Thoracic aorta (tissue), 2 donors: ENCODE measurements at places on chromosomes 16 and 17.

- no peak for DNase-seq
These were observed 219.6 kb upstream of the TNRC6C start for GRCh38 chr17:77738751-77739531.

DNA sequence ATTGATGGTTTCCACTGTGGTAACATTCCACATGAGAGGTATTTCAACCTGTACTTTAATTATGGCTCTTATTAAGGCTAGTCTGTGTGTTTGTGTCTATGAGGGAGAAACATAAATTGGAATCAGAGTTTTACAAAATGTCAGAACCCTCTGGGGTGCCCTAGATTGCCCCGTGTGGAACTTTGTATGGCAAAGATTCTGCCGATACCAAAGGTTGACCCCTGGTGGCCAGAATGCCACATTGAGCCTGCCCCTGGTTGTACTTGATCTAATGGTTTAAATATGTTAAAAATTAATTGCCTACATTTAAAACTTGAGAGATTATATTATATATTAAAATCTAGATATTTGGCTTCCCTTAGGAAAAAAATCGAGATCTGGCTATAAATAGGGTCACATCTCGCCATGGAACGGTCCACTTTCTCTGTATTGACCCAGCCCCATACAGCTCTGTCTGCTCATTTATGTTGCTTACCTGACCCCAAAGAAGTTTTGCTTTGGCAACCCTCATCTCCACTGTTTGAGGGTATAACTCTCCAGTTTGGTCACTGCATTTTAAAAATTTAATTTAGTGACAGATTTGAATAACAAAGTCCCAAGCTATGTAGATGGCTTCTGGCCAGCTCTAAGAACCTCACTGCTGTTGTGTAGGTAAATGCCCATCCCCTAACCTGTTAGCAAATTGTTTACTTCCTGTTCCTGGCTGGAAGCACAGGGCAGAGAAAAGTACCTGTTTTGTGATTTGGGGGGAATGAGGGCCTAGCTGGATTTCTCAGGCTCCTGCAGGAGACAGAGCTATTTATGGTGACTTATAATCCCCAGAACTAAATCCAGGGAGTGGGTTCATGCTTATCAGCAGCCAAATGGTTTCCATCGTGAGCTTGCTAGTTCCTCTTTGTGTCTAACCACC, 95.0 kb downstream of the PLCG2 start:
- no peak for DNase-seq

- DNase-seq: no peak
These were observed 2.5 kb upstream of the MRPS23 start for GRCh38 chr17:57852092-57852954.

GRCh38 chr16:25198021-25198420, 18.7 kb upstream of the AQP8 start:
- no peak for DNase-seq

- no peak for DNase-seq
These were observed 12.0 kb upstream of the TNRC6A start for GRCh38 chr16:24717411-24717810.

GRCh38 chr17:1958134-1958881, 66.8 kb downstream of the RTN4RL1 start:
- DNase-seq: no peak

- DNase-seq: no peak
These were observed 69.9 kb downstream of the IRX5 start for GRCh38 chr16:55000595-55000994.

DNA sequence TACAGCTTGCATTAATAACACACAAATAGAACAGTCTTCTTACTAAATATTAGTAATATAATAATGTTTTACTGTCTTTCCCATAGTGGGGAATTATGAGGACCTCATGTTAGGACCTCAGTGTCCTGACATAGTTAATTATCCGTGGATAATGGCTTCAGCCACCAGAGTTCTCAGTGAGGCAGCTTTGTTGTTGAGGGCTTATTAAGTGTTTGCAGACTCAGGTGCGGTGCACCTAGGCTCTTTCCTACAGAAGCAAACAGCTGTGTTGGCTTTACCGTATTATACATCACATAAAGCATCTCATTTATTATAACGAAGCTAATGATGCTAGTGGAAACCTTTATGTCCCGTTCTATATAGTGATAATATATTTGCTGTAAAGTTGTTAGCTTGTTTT, 246.7 kb downstream of the FTO start:
- DNase-seq: no peak

GRCh38 chr17:39359994-39360393, 41.4 kb downstream of the FBXL20 start:
- DNase-seq: no peak

DNA sequence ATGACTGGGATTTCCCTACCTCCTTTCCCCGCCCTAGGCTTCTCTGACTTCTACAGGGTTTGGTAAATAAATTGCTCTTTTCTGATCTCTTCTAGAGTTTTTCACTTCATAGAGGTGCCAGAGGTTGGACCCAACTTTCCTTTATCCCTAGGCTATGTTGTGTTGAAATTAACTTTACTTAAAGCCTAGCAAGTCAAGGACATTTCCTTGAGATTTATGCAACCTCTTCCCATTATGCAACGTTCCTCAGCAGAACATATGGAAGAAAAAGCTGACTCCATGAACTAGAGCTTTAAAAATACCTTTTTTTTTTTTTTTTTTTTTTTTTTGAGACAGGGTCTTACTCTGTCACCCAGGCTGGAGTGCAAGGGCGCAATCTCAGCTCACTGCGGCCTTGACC, 15.5 kb downstream of the MPO start:
- DNase-seq: no peak

DNA sequence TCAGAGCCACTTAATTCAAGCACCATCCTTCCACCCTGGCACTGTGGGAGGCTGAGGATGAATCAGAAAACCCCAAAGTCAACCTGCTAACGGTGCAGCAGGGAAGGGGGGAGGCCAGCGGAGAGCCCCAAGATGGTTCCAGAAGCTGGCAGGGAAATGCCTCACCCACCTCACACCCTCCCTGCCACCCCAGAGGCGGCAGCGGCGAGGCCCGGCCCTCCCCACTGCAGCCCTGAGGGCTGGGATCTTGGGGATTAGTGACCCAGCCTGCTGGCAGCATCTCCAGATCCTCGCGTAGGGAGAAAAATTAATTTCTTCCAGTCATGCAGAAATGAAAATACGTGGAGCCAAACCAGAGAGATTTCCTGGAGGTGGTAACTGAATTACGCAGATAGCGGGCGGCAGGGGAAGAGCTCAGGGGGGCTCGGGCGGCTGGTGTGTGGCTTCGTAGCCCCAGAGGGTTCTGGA, 38.2 kb downstream of the CBFA2T3 start:
- DNase-seq: no peak

DNA sequence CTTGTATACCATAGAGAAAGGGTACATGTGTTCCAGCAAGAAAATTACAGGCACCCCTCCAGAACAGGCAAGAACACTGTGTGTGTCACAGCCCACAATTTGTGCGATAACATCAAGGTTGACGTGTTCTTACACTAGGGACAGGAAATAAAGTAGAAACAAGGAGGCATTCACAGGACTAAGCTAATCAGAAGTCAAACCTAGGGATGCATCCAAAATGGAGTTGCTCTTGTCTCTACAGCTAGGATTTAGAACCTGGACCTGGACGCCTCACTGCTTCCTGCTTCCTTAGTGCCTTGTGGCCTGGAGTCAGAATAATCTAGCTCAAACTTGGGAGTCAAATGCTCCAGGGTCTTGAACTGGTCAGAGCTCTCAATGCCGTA, 41.3 kb downstream of the GINS3 start:
- no peak for DNase-seq

DNA sequence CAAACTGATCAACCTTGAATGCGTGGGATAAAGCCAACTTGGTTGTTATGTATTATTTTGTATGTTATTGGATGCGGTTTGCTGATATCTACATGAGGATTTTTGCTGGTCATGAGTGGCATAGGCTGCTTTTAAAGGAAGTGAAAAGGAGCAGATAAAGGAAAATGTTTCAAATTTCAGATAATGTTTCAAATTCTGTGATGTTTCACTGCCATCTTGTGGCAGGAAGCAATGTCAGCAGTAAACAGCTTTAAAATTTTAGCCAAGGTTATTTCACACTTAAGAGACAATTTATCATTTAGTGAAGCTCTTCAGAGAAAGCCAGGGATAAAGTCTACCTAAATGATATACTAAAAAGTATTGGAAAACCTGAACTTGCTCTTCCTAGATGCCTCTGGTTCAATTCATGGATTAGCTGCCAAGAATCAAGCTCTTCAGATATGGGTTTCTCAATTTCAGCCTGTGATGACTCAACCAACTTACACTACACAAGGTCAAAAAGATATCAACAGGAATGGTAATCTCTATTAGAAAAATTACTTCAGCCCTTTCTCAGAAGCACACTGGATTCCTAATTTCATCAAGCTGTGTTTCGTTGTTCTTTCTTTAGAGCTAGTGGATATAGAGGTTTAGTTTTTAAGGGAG, 136.0 kb upstream of the C17orf78 start:
- no peak for DNase-seq

- DNase-seq: no peak
These were observed 61.6 kb downstream of the SHISA6 start for GRCh38 chr17:11302401-11303186.

DNA sequence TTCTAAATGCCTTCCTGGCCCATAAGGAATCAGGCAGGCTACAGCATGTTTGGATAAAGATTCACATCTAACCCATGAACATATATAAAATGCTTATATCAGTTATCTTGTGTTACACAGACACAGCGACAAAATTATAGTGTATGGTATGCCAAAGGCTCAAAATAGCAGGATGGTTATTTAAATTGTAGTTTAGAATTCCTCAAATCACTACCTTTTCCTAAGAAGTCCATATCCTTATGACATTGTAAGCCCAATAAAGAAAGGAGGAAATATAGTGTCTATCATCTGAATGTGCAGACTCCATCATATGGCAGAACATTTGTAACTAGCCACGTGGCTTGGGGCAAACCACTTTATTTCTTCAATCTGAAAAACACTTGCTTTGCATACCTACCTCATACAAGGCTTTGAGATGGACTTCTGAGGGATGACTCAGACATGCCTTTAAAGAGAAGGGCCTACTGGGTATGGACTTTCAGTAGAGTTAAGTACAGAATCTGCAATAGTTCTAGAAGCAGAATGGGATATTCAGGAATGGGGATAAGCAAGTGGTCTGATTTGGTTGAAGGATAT, 12.1 kb upstream of the DHX8 start:
- DNase-seq: no peak

DNA sequence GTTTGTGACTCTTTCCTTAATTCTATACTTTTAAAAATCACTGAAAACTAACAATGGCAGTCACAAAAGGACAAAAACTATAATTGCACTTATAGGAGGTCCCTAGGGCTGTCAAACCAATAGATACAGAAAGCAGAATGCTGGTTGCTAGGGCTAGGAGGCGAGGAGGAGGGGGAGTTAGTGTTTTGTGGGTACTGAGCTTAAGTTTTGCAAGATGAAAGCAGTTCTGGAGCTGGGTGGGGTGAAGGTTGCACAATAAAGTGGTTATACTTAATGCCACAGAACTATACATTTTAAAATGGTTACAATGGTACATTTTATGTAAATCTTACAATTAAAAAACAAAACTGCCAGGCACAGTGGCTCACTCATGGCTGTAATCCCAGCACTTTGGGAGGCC, 27.3 kb downstream of the NUBP1 start:
- DNase-seq: no peak

GRCh38 chr17:20159406-20160069, 150.4 kb downstream of the SPECC1 start:
- no peak for DNase-seq

- DNase-seq: no peak
These were observed 63.2 kb downstream of the IQCK start for GRCh38 chr16:19781226-19781625.

DNA sequence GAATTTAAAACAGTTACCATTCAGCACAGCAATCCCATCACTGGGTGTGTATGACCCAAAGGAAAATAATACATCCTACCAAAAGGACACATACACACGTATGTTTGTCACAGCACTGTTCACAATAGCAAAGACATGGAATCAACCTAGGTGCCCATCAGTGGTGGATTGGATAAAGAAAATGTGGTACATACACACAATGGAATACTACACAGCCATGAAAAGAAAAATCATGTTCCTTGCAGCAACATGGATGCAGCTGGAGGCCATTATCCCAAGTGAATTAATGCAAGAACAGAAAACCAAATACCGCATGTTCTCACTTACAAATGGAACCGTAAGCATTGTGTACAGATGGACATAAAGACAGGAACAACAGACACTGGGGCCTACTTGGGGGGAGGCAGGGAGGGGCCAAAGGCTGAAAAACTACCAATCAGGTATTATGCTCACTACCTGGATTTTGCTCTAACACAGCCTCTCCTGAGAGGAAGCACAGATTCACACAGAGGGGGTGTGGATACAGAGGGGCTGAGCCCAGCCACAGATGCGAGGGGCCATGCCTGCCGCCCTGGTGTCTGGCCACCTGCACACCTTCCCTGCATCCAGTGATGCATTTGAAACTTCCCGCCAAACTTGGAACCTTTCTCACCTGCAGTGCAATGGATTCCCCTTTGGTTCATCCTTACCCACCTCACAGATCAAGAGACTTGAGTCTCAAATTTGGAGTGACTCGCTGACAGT, 55.9 kb downstream of the USP22 start:
- no peak for DNase-seq

DNA sequence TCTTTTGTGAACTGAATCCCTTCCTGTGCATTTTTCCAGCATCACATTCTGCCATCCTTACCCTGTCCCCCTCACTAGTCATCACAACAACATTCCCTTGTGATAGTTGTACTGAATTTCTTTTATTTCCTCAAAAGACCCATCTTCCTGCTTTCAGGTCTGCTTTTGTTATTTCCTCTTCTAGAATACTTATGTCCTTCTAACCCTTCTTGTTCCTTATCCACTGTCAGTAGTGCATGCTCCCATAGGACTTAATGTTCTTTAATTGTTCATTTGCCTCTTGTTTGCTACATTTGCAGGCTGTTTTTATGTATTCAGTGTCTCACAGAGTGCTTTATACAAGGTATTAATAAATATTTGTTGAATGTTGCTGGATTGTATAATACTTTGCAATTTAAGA, 73.0 kb downstream of the BCAS3 start:
- no peak for DNase-seq

DNA sequence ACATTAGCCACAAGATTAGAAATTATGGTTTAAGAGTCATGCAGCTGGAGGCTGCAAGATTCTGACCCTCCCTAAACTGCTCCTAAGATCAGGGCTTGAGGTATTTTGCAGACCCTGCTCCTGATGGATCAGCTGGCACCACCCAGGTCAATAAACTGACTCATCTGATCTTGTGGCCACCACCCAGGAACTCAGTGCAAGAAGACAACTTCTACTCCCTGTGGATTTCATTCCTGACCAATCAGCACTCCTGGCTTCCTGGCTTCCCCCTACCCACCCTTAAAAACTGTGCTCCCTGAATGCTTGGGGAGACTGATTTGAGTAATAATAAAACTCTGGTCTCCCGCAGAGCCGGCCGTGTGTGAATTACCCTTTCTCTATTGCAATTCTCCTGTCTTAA, 25.0 kb upstream of the MILR1 start:
- DNase-seq: no peak
